Uterus (tissue), 4 donors: ENCODE measurements at places on chromosomes 12 and 14. TPM values are rescaled to one million over a fixed set of nuclear protein-coding genes. Genes with fewer than 3 reads are reported as not detected.
A peak's percentile ranks its signal among the peaks of the same experiment; 100 is the strongest.

GRCh38 chr12:64944966-64945365, 120.5 kb downstream of the TBC1D30 start:
- no peak overlapping the region for H3K27ac ChIP-seq
- H3K4me3 ChIP-seq = no peak overlapping the region
- DNase-seq = no peak
- no peaks in the 10 kb centered on the region for H3K36me3 ChIP-seq

GRCh38 chr12:11884706-11885105, 186.0 kb upstream of the BCL2L14 start:
- no peaks in the 10 kb centered on the region for H3K36me3 ChIP-seq
- H3K27ac ChIP-seq = peak overlapping the region; percentile 42
- no peak overlapping the region for H3K4me3 ChIP-seq
- no peaks in the 10 kb centered on the region for H3K27me3 ChIP-seq

DNA sequence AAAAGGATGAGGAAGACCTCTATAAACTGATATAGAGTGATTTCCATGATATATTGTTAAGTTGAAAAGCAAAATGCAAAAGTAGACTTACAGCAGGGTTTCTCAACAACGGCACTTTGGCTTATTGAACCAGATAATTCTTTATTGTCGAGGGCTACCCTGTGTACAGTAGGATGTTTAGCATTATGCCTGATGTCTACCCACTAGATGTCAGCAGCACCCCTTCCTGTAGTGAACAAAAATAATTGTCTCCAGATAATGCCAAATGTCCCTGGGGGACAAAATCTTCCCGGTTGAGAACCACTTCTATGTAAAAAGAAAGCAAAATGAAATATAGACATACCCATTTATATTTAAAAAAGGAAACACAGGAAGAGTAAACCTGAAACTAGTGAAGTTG, 32.4 kb downstream of the ABCD2 start:
- no peak overlapping the region for H3K27ac ChIP-seq
- H3K4me3 ChIP-seq = no peak overlapping the region
- H3K4me1 ChIP-seq = no peaks in the 10 kb centered on the region
- DNase-seq = no peak

- H3K27ac ChIP-seq = no peak overlapping the region
- H3K36me3 ChIP-seq = no peaks in the 10 kb centered on the region
- H3K27me3 ChIP-seq = no peaks in the 10 kb centered on the region
- H3K4me3 ChIP-seq = no peak overlapping the region
These were observed 42.5 kb downstream of the ATG2B start for GRCh38 chr14:96320605-96321004.

DNA sequence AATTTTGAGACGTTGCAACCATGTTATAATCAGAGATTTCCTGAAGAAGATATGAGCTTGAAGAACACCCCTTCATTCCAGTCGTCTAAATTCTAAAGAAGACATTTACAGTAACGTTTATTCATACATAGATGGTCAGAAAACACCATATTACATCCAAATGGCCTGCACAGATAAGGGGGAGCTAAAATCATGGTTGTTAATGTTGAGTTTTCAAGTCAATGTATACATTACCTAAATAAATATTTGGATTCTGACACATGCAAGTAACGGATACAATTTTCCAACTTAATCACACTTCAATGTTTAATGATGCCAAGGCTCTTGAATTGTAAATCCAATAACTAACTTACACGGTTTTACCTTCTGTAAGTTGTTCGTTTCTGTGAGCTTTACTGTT, 318.4 kb downstream of the SLC6A15 start:
- DNase-seq = no peak
- H3K27ac ChIP-seq = no peak overlapping the region
- no peak overlapping the region for H3K4me3 ChIP-seq

DNA sequence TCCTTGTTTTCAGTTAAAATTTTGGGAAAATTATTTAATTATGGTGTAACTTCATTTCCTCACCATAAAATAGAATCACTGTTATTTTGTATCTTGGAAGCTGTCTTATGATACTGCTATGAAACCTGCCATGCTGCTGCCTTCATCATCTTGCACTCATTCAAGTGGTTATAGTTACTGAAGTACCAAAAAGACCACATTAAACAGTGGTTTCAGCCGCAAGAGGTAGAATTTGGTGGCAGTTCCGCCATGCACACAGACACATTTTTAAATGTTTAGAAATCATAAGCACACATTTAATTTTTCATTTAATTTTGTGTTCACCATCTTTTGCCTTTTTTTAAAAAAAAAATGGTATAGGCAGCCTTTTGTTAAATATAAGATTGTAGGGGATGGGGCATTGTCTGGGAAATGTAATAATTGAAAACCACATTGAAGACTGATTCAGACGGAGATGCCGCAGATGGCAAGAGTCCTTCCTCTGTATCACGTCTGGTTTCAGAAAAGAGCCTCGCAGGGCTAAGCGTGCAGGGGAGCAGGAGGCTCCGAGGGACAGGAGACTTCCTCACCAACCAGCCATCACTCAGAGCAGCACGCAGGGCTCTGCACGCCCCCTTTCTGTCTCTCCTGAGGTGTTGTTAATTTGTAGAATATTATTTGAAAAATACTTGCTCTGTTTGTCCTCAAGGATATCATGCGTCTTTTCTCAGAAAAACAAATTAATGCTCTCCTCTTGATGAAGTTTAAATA, 115.2 kb upstream of the PELI2 start:
- H3K27me3 ChIP-seq = no peaks in the 10 kb centered on the region
- no peak overlapping the region for H3K27ac ChIP-seq
- no peak for DNase-seq
- H3K4me3 ChIP-seq = no peak overlapping the region
- H3K36me3 ChIP-seq = no peaks in the 10 kb centered on the region

DNA sequence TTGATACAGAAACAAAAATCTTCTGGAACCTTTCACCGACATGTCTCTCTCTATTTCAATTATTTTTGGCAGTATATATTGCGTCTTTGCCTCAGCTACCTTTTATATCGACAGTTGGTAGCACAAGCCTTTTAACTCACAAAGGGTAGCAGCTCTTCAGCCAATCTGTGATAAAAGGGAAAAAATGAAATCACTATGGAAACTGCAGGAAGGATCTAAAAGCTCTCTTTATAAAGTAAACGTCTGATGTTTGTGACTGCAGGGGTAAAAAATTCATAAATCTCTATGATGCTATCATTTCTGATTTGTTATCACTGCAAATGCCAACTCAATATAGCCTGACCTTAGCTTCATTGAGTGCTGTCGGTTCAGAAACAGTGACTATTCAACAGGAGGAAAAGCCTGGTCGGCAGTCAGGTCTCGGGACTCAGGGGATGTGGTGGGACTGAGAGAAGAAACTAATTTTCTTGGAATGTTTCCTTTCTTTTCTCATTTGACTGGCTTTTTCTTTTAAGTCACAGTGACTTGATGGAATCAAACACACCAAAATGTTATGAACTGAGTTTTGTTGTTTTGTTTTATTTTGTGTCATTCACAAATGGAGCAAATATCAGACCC, 5.9 kb upstream of the RMST start:
- H3K27me3 ChIP-seq = no peaks in the 10 kb centered on the region
- no peak for DNase-seq
- H3K27ac ChIP-seq = no peak overlapping the region
- no peaks in the 10 kb centered on the region for H3K36me3 ChIP-seq
- H3K4me1 ChIP-seq = no peaks in the 10 kb centered on the region

GRCh38 chr12:51351913-51352532, 5.5 kb upstream of the CELA1 start:
- no peak overlapping the region for H3K4me3 ChIP-seq
- no peaks in the 10 kb centered on the region for H3K36me3 ChIP-seq
- no peak overlapping the region for H3K27ac ChIP-seq
- H3K4me1 ChIP-seq = no peaks in the 10 kb centered on the region

DNA sequence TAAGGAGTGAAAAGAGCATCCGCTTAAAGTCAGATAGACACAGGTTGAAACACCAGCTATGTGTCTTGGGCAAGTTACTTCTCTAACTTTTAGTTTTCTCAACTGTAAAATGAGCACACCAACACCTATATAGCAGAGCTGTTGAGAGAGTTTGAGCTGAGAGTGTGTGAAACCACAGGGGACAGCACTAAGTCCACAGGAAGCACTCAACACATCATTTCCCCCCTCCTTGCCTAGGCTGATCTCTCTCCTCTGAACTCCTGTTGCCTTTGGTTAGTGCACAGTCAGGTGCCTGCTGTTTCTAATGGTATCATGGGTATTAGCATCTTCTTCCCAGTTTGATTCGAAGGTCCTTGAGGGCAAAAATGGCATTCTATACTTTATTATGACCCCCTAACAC, 176.7 kb downstream of the DPF3 start:
- H3K27me3 ChIP-seq = no peaks in the 10 kb centered on the region
- DNase-seq = no peak
- H3K36me3 ChIP-seq = no peaks in the 10 kb centered on the region
- H3K4me3 ChIP-seq = no peak overlapping the region
- H3K27ac ChIP-seq = no peak overlapping the region

DNA sequence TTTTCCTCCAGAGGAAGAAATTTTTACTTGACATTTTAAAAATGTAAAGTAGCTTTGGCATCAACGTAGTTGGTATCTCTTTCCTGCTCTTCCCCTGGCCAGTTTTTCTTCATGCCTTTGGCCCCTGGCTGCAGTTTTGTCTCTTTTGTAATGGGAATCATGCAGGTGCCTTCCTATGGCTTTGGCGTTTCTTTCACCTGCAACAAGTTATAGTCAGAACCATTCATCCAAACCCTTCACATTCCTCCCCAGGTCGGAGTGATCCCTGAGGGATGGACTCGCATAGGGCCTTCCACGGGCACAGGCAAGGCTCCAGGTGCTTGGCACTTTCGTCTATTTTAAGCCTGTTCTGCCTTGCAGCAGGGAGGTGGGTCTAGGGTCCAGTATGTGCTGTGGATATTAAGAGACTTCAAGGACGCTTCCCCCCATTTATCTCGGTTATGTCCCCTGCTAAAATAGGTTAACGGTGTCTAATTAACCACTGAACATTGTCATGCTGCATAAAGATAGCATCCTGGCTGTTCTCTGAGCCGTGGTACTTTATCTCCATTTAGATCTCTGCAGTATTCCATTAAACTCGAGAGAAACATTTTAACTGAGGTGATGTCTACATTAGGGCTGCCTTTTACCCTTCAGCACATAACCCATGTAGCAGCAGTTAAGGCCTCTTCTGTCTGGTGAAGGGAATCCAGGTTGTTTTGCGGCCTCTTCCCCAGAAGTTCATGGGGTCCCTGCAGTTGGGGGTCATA, 66.3 kb downstream of the IFT43 start:
- H3K4me1 ChIP-seq = no peaks in the 10 kb centered on the region
- H3K4me3 ChIP-seq = no peak overlapping the region
- H3K27ac ChIP-seq = no peak overlapping the region
- no peaks in the 10 kb centered on the region for H3K27me3 ChIP-seq

DNA sequence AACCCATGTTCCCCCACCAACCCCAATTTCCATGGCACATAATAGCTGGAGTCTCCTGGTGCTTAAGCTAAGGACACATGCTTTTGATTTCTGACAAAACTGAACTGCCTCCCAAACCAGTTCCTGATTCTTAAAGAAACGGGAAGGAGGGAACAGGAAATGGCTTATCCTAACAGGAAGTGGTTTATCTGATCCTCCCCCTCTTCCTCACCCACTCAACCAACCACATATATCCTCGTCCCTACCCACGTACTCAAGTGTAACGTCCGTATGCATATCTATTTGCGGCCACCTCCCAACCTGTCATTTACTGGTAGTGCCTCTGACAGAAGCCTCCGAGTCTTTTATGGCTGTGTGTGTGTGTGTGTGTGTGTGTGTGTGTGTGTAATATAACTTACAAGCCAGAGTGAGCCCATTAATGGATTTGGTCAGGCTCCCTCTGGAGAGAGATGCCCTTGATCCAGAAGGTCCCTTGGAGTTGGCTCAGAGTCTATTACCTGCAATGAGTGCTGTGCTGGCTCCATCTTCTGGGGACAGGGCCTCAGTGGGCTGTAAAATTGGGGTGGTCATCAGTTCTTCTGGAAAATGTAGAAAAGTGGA, 7.7 kb downstream of the DAZAP2 start:
- no peaks in the 10 kb centered on the region for H3K27me3 ChIP-seq
- no peaks in the 10 kb centered on the region for H3K4me1 ChIP-seq
- H3K27ac ChIP-seq = no peak overlapping the region
- H3K4me3 ChIP-seq = no peak overlapping the region

GRCh38 chr14:40417777-40418401, 985.7 kb upstream of the FBXO33 start:
- H3K4me3 ChIP-seq = no peak overlapping the region
- no peak overlapping the region for H3K27ac ChIP-seq
- H3K4me1 ChIP-seq = no peaks in the 10 kb centered on the region
- H3K36me3 ChIP-seq = no peaks in the 10 kb centered on the region

DNA sequence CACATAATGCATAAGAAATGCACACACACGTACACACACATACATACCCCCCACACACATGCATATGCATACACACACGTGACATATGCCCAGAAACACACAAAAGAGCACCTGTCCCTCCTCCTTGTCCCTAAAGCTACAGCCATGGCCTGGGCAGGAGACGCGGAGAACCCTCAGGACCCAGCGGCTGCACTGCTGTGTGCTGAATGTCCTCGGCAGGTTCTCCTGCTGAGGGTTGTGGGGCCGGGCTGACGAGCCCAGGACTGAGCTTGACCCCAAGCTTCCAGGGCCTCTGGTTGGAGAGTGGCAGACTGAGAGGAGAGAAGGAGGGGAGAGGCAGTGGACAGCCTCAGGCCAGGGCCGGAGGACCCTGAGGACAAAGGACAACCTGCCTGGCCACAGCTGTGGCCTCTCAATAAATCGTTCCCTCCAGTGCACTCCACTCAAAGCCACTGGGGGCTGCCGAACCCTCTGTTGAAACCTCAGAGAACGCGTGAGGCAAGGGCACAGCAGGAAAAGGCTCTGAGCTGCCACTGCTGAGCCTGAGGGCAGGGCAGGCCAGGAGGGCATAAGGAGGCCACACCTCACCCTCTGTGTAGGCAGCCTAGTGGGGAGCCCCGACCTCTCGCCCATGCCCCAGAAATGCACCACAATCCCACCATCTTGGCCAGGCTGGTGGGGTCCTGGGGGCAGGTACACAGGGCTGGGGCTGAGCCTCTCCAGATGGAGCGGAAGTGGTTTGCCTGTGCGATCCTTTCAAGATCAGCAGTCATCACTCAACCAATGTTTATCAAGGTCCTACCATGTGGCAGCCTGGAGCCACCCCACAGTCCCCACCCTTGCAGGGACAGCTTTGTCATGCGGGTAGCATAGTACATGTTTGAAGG, 3.1 kb downstream of the CACNA2D4 start:
- H3K27ac ChIP-seq = no peak overlapping the region
- no peak overlapping the region for H3K4me3 ChIP-seq
- no peaks in the 10 kb centered on the region for H3K4me1 ChIP-seq
- H3K36me3 ChIP-seq = no peaks in the 10 kb centered on the region

GRCh38 chr14:59275668-59276067, 87.2 kb downstream of the DAAM1 start:
- H3K36me3 ChIP-seq = no peaks in the 10 kb centered on the region
- H3K4me3 ChIP-seq = no peak overlapping the region
- no peak for DNase-seq
- H3K4me1 ChIP-seq = no peaks in the 10 kb centered on the region
- H3K27me3 ChIP-seq = no peaks in the 10 kb centered on the region
- H3K27ac ChIP-seq = peak overlapping the region; percentile 71

Gene RNASE7
- not detected for total RNA-seq

Gene GPX2
- not detected for total RNA-seq

Gene AREL1
- 2.1 TPM for total RNA-seq

Gene PGF
- total RNA-seq = 2.7 TPM

Gene ZNF891
- 5.0 TPM for total RNA-seq

Gene AKAP6
- total RNA-seq = 4.1 TPM

Gene PTPN21
- total RNA-seq = 37.7 TPM

Gene PLCZ1
- not detected for total RNA-seq

Gene JPH4
- 7.4 TPM for total RNA-seq

Gene CD69
- 2.4 TPM for total RNA-seq

Gene CCDC177
- total RNA-seq = not detected

Gene KIF5A
- 5.1 TPM for total RNA-seq
